K562 (cell line): ENCODE measurements at places on chromosomes 4 and X. TPM values are rescaled to one million over a fixed set of nuclear protein-coding genes. Genes with fewer than 3 reads are reported as not detected.

- DNase-seq = no peak
These were observed 123.5 kb downstream of the CAMK2D start for GRCh38 chr4:113637823-113638561.

GRCh38 chrX:54561622-54562021 is 31.6 kb downstream of the GNL3L start:
- no peak for DNase-seq

- no peak for DNase-seq
These were observed 521.0 kb downstream of the IQCM start for GRCh38 chr4:149294601-149295000.

GRCh38 chr4:108203377-108203776 is 34.6 kb upstream of the LEF1 start:
- DNase-seq = no peak

DNA sequence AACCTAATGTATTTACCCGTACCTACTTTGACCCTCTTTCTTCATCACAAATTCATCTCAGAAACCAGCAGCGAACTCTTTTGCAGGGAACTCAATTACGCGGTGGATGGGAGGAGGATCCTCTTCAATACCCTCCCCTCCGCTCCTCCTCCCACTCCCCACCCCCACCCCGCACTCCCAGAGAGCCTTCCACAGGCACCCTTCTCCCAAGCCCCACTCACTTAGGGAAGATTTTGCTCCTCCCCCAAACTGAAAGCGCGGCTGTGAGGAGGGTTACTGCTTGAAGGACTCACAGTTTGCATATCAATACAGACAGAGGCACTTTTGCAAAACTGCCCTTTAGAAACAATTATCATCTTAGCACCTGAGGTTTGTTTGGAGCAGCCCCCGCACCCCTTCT is 960 bp upstream of the IL1RAPL1 start:
- DNase-seq = no peak

- DNase-seq = no peak
These were observed 3.4 kb downstream of the FAM149A start for GRCh38 chr4:186107947-186108346.

GRCh38 chr4:159210975-159211374 is 108.1 kb downstream of the RAPGEF2 start:
- no peak for DNase-seq

DNA sequence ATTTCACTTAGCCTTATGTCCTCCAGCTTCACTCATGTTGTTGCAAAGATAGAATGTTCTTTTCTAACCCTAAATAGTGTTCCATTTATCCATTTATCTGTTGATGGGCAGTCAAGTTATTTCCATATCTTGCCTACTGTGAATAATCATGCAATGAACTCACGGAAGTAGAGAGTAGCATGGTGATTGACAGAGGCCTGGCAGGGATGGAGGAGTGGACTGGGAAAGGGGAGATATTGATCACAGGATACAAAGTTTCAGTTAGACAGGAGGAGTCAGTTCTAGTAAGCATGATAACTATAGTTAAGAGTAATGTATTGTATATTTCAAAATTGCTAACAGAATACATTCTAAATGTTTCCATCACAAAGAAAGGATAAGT is 10.3 kb upstream of the CLNK start:
- DNase-seq = no peak

TAB3 gene
- 14.8 and 18.8 TPM in 2 replicates for total RNA-seq

SLC49A3 gene
- 0.24 and 0.29 TPM in 2 replicates for total RNA-seq

GRCh38 chr4:174262624-174263444 is 20.6 kb downstream of the FBXO8 start:
- DNase-seq = no peak

RNF212 gene
- not detected in 2 replicates for total RNA-seq

IL2RG gene
- 18.0 and 19.7 TPM in 2 replicates for total RNA-seq

DNA sequence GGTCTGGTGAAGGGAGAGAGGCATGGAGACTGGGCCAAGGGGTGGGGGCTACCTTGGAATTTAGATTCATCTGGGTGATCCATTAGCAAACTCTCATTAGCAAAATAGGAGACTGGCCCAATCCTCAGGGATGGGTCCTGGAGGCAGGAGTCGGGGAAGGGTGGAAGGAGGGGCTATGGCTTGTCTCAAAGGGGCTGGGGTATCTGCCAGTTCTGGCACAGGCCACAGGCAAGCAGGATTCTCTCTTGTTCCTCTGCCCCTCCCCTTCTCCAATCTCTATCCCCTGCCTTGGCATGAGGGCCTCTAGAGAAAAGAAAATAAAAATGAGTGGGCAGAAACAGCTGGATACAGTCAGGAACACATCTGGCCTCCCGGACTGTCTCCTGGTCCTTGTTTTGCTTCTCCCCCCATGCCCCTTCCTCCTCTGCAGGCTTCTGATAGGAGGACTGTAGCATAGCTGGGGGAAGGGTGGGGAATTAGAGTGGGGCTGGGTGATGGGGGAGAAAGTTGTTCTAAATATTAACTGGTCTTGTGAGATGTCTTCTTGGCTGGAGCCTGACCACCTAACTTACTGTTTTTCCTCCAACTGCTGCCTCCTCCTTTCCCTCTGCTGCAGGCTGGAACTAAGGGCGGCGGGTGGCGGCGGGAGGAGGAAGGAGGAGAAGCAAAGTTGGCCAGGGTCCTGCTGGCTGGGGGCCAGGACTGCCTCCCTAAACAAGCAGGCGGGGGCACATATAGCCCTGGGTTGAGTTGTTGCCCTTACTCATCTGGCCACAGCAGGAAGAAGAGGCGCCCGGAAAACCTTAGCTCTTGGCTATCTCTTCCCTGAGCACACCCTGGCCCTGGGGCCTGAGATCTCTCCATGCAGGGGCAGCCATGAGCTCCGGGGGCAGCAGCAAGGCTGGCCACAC is 53.3 kb upstream of the LAS1L start:
- DNase-seq = peak; percentile 63

IL2 gene
- 0.89 and 1.6 TPM in 2 replicates for total RNA-seq

BMPR1B gene
- not detected in 2 replicates for total RNA-seq

RHOXF1 gene
- not detected in 2 replicates for total RNA-seq

SRPK3 gene
- total RNA-seq = 0.04 TPM in 1 of 2 replicates, not detected in the other

DNA sequence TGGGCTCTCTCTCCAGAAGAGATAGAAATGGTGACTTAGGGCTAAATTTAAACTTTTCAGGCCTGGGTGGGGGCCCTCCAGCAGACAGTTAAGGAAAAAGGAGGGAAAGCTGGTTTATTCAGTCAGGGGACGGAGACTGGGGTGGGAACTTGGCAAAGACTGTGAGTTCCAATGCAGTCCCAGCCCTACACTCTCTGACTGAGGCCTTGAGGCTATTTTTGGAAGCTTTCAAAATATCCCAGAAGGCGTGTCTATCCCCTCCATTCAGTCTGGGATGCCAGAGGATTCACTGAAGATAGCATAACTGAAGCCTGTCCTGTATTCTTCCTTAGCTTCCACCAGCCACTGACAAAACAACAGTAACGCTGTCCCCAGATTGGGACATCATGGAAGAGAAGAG is 32.1 kb upstream of the MSN start:
- no peak for DNase-seq

DNA sequence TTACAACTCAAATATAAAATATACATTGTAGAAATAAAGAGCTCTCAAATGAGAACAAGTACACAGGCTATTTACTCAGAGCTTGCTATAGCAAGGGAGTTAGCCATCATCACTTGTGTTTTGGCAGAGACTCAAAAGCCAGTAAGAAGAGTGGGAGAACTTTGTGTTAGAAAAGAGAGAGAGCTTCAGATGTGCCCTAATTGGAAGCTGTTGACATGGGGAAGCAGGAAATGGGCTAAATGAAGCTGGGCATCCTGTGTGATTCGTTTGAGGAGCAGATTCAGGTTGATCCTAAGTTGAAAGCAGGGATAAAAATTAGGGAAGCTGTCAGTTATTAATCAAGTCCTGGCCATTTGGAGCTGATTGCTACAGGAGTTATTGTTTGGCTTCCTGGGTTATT is 207.4 kb upstream of the MAOA start:
- DNase-seq = no peak

GRCh38 chr4:105637408-105638176 is 70.9 kb downstream of the INTS12 start:
- DNase-seq = no peak

GRCh38 chr4:42359711-42360110 is 37.6 kb upstream of the SHISA3 start:
- no peak for DNase-seq

- peak; percentile 15 for DNase-seq
These were observed 169.0 kb downstream of the CORIN start for GRCh38 chr4:47668810-47669408.

TMSB15C gene
- total RNA-seq = not detected in 2 replicates

DNA sequence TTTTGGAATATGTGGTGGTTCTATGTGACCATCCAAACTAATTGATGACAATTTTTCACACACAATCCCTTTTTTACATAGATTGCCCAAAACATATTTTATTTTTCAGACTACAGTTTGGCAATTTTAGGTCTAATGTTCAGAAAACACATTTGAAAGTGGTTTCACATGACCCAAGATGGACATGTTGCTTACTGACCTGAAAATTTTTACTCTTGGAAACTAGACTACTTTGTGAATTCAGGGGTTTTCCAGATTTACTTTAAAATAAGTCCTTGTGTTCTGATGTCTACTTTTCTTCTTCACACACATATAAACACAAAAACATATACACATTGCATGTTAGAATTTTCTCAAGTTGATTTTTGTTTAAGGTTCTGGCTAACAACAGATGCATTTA is 79.5 kb downstream of the HMGB2 start:
- DNase-seq = no peak

DNA sequence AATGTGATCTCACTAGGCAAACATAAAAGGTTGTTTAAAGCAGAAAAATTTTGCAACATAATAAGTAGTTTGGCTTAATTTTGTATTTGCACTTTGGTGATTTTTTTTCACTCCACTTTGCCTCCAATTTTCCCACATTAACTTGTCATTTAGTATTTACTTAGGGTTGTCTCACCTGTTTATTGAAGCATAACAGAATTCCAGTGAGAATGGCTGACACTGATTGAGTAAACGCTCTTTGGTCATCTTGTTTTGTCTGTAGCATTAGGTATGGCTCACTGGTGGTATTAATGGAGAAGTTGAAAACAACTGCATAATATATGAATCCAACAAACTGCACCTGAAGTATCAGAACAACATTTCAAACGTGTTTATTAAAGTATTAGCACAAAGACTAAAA is 799.5 kb upstream of the ADGRL3 start:
- DNase-seq = no peak

MAP3K15 gene
- 0.18 TPM in 1 of 2 replicates, not detected in the other for total RNA-seq

GRCh38 chr4:102151696-102152095 is 193.6 kb downstream of the SLC39A8 start:
- DNase-seq = no peak

EREG gene
- 2.9 and 4.5 TPM in 2 replicates for total RNA-seq

GRCh38 chrX:51743179-51743957 is at the start of gene GSPT2:
Gene GSPT2 (plus strand): TSS chrX:51743442. CDS start chrX:51743627, 185 bp downstream.
- peak; percentile 32 for DNase-seq

DNA sequence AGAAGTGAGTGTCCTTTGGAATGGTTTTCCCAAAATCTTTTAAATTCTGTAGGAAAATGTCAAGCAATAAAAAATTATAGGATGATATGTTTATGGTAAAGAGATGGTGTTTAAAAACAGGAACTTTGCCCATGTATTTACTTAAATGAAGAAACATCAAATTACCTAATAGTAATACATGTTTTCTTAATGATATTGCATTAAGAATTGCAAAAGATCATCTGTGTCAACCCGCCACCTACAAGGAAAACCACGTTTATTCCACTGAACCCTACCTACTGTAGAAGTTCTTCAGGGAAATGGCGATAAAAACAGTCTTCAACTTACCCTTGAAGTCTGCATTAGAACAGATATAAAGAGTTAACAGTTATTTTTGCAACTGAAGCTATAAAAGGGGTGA is 67.2 kb upstream of the NDP start:
- no peak for DNase-seq

DNA sequence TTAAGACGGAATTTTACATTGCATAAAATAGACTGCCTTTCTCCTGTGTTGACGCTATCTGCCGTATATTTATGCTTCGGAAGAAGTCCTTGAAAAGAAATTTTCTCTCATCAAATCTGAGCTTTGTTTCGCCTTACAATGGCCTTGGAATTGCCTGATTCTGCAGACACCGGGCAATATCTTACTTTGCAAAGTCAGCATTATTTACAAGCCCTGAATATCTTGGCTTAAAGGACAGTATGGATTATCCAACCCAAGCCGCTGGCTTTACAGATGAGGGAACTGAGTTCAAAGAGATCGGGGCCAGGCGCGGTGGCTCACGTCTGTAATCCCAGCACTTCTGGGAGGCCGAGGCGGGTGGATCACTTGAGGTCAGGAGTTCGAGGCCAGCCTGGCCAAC is 1.1 kb upstream of the MANBA start:
- DNase-seq = no peak

- no peak for DNase-seq
These were observed 20.8 kb downstream of the ABHD18 start for GRCh38 chr4:127985989-127986388.

GRCh38 chrX:45322382-45322781 is 121.7 kb upstream of the DIPK2B start:
- no peak for DNase-seq

DNA sequence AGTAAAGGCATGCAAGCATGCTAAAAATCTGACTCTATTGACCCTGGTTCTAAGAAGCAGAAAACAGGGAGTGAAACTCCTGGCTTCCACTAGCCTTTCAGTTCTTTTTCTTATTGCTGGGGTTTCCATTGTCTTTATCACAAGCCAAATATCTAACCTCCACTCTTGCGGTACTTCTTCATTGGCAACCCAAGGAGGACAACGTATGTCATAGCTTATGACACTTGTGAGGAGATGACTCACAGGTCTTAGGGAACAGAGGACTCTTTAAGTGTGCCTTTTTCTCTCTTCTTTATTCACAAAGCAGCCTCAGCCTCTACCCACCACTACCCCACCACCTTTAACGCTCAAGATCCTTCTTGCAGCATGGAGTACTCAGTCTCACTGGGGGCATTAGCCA is 124.2 kb downstream of the GUCY2F start:
- no peak for DNase-seq

DNA sequence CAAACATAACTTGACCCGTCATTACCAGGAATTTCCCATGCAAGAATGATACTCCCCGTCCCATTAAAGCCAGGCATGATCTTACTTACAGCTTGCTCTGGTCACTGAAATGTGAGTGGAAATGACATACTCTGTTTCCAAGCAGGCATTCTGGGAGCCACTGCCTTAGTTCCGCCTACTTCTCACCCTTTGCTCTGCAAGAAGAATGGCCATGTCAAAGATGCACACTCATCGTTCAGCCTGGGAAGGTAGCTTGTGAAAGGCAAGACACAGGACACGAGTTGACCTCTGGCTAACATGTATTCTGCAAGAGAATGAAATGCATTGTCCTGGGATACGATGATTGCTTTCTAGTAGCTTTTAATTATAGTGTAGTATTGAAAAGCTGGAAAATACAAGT is 1144.4 kb downstream of the NLGN4X start:
- no peak for DNase-seq

CLGN gene
- total RNA-seq = 2.2 and 2.7 TPM in 2 replicates

- no peak for DNase-seq
These were observed 31.4 kb upstream of the RELL1 start for GRCh38 chr4:37717576-37717975.

- no peak for DNase-seq
These were observed 126.9 kb upstream of the NRK start for GRCh38 chrX:105695451-105695850.
